Camera-type eye (tissue), 1 donor: ENCODE measurements at places on chromosomes 4 and X. TPM values are rescaled to one million over a fixed set of nuclear protein-coding genes. Genes with fewer than 3 reads are reported as not detected.

Gene RASL11B
- total RNA-seq, result 11.5 TPM

Gene SPANXN3
- total RNA-seq, result not detected

Gene VBP1
- 82.9 TPM for total RNA-seq

Gene F8A2
- not detected for total RNA-seq
